ENCODE measurements at places on chromosomes 1 and 21.

GRCh38 chr1:7222695-7223015, 437.4 kb downstream of the CAMTA1 start:
- DNase-seq: no peak

DNA sequence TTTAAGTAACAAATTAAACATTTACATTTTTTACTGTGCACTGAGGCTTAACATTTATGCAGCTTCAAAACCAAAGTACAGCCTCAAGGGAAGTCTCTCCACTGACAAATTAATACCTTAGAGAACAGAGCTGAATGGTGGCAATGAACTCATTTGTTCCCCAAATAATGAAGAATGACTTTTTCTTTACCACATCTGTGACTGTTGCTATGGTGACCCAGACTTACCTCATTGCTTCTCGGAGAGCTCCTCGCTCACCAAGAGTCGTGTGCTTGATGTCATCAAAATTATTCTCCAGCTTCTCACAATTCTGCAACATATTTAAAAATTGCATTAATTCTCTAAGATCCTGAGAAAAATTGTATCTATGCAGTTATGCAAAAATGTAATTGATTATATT, 92.9 kb downstream of the DPYD start:
- no peak for DNase-seq

- DNase-seq: peak; percentile 90
Measured at GRCh38 chr1:52574594-52574993, 21.7 kb upstream of the TUT4 start.

- DNase-seq: peak; percentile 38
Measured at GRCh38 chr1:44294588-44295007, 60.5 kb downstream of the ERI3 start.

DNA sequence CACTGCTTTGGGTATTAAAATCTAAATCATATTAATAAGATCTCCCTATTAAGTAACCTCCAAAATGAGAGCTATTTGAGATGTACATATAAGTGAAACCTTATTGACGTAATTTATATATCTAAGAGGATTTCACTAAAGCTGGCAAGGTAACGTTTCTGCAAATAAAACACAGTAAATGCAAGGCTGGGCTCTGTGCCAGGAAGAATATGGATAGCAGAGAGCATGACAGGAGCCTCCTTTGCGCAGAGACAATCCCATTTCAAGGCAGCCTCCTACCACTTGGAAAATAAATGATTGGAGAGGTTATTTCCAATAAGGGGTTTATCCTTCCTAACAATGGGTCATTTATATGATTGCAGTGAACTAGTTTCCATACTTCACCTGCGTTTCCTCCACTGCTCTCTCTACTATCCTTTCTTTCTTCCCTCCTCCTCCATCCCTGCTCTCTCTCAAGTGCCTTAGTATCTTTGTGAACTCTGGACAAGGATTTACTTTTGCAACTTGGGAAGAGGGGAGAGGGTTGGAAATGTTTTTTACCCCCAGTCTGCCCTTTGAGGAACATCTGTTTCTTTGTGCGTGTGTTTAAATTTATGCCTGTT, 3.0 kb upstream of the NFIA start:
- DNase-seq: no peak

DNA sequence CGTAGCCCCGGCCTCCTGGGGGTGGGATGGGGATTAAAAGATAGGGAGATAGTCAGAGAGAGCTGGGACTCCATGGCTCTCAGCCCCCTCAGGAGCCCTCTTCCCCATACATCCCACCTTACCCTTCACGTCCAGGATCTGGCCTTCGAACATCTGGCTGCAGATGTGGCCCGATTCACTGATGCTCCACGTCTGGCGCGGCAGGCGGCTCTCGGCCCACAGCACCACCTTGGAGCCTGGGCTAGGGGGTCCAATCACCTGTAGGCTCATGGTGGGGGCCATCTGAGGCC, 4.2 kb downstream of the CD52 start:
- DNase-seq: no peak

DNA sequence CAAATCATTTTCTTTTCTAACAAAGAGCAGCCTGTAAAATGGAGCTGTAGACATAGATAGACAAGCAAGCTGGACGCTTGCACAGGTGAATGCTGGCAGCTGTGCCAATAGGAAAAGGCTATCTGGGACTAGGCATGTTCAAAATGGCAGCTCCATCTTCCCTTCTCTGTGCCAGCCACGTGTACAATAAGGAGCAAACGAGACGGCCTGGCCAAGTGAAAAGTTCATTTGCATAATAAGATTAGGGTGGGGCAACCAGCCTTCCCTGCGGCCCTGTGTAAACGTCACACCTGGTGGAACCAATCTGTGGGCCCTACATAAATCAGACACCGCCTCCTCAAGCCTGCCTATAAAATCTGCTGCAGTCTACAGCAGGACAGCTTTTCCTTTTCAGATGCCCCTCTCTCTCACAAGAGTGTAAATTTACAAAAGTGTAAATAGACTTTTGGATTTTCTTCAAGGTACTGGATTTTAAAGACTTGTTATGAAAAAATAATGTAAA, 16.6 kb upstream of the EDEM3 start:
- no peak for DNase-seq

DNA sequence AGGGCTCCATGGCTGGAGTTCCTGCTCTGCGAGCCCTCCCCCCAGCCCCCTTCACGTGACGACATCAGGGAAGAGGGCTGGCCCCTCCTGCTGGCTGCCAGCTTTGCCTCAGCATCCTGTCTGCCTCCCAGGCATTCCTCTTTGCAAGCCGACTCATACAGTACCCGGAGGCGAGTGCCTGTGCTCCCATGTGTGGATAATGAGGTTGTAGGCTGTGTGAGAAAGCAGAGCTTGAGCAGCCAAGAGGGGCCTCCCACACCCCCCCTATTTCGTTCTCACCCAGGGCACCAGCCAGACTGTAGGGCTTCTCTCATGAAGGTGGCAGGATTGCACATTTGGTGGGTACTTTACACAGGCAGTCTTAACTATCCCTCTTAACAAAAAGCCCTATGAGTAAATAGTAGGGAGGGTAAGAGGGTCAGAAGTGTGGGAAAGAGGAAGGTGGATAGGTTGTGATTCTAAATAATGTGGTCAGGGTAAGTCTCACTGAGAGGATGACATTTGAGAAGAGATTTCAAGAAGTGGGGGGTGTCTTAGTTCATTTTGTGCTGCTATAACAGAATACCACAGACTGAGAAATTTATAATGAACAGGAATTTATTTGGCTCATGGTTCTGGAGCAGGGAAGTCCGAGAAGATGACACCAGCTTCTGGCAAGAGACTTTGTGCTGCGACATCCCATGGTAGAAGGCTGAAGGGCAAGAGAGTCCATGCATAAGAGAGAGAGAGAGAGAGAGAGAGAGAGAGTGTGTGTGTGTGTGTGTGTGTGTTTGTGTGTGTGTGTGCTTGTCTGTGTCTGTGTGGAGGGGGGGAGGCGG, 113.5 kb downstream of the OMA1 start:
- peak; percentile 68 for DNase-seq

- no peak for DNase-seq
Measured at GRCh38 chr1:3450983-3451382, 3.5 kb upstream of the ARHGEF16 start.

DNA sequence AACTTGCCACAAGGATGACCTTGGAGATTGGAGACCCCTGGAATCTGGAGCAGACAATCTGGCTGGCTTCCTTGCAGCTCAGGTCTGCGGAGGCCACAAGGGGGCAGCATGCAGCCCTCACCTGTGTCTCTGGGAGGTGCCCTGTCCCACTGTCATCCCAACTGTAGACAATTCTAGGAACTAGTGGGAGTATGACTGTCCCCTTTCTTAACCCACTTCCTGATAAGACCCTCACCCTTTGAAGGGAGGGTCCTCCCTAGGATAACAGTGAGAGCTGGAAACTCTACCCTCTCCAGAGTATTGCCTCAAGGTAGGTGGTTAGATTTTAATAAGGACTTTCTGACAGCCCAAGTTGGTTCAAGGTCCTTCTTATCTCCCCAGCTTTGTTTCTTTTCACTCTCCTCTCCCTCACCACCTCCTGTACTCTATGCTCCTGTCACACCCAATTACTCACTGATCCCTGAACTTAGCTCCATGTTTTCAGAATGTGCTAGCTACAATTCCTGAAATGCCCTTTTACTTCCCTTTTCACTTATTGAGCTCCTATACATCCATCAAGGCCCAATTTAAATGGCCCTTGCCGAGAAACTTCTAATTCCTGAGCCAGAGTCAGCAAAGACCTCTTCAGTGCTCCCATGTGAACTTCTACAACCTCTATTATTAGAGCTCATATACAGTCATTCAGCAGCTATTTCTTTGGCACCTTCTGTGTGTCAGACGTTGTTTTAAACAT, 9.2 kb upstream of the KCNQ4 start:
- DNase-seq: no peak

GRCh38 chr1:222663431-222663934, 45.6 kb downstream of the MIA3 start:
- no peak for DNase-seq

DNA sequence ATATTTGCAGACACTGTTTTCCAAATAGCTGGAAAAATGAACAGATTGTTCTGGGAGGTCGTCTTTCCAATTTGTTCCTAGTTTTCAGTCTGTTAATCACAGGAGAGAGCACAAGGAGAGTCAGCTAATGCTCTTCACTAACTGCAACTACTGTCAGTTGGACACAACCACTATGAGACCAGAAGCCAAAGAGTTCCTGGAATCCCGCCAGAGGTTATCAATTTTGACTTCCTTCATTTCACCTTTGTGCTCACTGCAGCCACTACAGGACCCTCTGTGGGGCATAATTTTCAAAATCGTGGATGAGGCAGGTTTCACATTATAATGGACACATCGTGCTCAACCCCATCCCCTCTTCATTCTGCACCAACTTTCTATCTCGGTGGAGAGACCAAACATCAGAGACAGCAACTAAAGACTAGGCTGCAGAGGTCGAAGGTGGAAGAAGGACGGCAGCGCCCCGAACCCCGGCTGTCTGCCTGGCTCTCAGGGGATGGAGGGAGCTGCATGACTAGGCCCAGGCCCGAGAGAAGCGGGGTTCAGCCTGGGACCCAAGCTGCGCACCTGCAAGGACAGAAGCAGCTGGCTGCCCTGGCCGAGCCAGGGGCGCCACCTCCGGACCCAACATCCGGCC, 602 bp downstream of the KIAA0319L start:
- DNase-seq: no peak

- DNase-seq: no peak
Measured at GRCh38 chr21:44549525-44550211, 1.6 kb downstream of the KRTAP10-2 start.

DNA sequence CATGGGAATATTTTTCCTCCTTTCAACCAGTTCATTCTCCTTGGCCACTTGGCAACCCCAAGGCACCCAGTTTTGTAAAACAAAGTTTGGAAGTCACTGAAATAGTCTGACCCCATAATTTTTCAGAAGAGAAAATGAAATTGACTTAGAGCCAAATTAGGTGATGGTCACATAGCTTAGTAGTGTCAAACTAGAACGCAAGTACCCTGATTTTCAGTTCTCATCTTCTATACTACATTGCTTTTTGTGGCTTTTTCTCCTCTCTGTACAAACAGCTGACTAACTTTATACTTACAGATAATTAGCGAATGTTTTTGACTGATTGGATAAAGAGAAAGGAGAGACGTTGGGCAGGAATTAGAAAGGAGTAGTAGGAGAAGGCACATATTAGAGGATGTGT, 33.1 kb downstream of the IARS2 start:
- DNase-seq: no peak

- no peak for DNase-seq
Measured at GRCh38 chr1:114208106-114208505, 54.4 kb upstream of the SYT6 start.

DNA sequence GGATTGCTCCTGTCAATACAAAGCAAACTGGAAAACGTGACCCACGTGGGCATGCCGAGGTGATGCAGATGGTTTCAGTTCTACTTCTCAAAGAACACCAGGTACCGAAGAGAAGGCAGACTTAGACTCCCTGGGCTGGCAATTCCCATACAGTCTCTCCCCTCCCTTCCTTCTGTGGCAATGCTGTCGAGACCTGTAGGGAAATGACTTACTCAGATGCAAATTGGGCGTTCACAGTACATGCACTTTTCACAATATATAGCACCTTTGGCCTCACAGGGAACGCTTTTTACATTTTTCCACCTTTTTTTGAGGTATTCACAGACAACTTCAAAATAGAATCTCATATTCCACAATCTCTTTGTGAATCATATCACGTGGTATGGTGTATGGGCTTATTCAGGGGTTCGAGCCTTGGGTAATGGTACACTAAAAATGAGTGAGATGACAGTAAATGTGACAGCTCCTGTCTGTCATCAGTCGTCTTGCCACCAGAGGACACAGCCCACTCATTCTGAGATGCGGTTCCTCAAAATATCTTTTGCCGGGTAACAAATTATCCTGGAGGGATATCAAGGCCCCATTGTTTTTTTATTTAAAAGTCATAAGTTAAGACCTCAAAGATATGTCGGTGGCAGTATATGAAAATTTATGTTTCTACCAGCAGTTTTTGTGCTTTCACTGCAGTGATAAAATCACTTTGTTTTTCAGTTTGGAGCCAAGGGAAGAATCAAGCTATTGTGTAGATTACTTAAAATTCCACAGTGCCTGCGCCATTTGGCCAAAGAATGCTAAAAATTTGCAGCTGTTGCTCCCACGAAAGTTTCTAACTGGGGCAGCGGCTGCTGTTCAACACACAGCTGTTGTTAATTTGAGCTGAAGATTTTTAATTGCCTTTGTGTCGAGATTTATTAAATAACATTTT, 168.4 kb downstream of the ZZZ3 start:
- peak; percentile 70 for DNase-seq

- no peak for DNase-seq
Measured at GRCh38 chr21:42153046-42153686, 65.8 kb upstream of the ABCG1 start.

DNA sequence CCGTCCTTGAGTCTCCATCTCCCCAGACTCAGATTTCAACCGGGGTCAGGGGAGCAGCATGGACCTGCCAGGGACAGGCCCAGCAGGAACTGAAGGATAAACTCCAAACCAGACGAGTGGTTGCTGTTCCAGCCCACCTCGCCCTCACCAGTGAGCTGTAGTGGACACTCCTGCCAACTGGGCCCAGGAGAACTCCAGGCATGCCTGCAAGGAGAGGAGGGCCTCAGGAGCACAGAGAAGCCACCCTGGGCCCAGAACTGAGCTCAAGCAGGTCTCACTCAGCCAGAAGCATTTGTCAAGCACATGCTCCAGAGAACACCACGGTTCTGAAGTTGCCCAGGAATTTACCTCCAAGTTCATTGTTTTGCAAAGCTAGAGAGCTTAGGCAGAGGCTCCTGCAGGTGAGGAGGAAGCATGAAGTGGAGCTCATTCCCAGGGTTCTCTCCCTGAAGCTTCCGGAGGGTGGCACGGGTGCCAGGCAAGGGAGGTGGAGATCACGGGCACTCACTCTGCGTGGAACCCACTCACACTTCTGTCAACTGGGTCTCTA, 61.0 kb downstream of the MATN1 start:
- DNase-seq: no peak

DNA sequence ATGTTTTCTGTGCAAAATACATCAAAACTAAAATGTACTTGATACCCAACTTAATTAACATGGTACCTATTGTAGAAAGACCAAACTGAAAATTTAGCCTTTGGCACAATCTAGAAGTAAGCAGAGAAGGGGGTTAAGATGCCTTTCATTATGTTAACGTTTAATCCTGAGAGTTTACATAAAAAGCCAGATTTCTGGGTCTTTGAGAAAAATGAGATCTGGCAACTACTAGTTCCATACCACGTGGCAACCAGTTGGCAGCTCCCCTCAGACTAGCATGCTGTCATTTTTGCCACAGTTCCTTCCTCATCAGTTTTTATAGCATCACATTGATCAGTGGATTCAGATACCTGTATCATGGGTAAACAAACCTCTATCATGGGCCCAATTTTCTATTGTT, 1.5 kb downstream of the RO60 start:
- DNase-seq: no peak

All from AG04449 (cell line).